ENCODE measurements at places on chromosomes 5 and 9.

- DNase-seq, result no peak
Observed at GRCh38 chr9:127898433-127899127, 823 bp downstream of the ST6GALNAC6 start.

DNA sequence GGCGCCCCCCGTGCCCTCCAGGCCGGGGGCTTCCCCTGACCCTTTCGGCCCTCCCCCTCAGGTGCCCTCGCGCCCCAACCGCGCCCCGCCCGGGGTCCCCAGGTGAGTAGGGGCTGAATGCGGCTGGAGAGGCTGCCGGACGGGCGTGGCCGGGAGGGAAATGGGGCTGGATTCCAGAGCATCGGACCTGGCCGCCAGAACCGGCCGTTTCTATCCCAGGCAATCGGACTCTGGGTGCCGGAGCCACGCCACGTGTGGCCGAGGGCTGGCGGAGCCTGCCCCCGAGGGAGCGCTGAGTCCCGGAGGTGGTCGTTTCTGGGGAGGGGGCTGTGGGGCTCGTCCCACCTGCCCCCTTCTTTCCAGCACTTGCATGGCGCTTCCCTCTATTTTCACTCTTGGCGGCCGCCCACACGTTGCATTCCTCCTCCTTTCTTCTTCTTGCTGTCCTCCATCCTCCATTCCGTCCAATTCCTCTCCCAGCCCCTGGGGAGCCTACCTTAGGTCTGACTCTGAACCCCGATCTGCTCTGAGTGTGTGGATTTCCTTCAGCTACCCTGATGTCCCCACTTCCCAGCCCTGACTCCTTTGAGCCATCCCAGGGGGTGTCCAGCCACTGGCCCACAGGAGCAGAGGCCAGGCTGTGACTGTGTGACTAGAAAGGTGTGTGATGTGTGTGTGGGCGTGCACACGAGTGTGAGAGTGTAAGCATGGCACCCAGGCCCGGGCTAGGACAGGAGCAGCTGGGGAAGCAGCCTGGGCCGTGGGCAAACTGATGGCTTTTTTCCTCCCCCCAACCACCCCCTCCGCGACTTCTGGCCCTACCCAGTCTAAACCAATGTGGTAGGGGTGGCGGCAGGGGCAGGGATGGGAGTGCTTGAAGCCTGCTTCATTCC lies 24.7 kb downstream of the GOLGA2 start:
- no peak for DNase-seq

- DNase-seq, result no peak
Observed at GRCh38 chr9:85182383-85182782, 512.9 kb downstream of the NTRK2 start.

DNA sequence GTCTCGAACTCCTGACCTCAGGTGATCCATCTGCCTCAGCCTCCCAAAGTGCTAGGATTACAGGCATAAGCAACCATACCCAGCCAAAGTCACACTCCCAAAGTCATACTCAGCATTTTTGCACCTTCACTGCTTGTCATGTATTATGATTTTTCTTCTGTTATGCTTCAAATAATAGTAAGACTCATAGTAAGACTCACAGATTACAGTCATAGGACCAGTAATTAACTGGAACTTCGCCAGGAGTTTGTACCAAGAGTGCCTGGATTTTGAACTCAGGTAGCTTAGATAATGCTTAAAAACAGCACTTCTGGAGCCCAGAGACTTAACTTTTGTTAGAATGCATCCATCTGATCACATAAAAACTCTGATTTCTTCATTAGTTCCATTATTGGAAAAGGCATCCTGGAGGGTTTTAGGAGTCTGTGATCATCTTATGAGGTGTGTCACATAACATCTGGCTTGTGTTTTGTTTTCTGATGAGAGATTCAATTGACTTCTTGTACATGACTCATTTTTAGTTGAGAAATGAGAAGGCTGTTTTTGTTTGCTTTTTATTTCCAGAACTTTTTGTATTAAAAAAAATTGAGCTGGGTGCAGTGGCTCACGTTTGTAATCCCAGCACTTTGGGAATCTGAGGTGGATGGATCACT lies 131.5 kb downstream of the ADAMTS19 start:
- no peak for DNase-seq

DNA sequence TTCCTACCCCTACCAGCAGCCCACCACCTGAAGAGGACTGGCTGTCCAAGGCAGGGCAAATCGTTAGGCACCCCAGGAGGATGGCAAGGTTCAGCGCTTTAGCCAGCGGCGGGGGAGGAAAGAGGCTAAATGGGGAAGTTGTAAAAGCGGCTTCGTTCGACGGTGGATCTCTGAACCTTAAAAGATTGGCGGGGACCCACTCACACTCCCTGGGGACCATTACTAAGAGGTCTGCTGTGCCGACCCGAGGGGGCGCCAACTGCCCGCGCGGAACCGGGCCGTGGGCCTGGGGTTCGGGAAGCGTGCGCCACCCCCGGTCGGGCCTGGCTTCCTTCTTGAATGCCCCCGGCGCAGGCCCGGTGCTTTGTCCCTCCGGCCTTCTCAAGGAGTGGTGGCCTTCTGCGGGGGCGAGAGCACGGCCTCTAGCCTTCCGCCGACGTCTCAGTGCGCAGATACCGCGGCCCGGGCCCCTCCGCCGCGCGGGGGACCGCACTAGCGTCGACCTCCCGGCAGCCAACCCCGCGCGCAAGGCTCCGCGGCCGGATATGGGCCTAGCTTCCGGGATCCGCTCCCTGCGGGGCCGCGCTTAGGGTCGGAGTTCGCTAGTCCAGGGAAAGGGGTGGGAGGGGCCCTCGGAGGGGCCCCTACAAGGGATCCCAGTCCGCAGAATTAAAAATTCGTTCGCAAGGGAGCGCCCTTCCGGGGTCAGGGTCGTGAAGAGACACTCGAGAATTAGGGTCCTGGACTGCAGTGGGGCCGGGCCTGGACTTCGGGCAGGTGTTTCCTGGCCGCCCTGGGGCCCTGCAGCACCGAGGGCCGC lies 10.5 kb downstream of the NR2F1-AS1 start:
- DNase-seq, result no peak

GRCh38 chr5:140673187-140673976 lies at the start of gene DND1:
DND1 (minus strand) TSS chr5:140673576; CDS start chr5:140673542, 34 bp downstream.
- no peak for DNase-seq

GRCh38 chr5:170632266-170632984 lies 128.6 kb downstream of the KCNIP1 start:
- DNase-seq, result no peak

- DNase-seq, result peak; percentile 7
Observed at GRCh38 chr5:62331921-62332320, 25.9 kb downstream of the KIF2A start.

- no peak for DNase-seq
Observed at GRCh38 chr9:70642341-70642740, 227.9 kb upstream of the KLF9 start.

- peak; percentile 13 for DNase-seq
Observed at GRCh38 chr9:4301971-4302427, 2.1 kb upstream of the GLIS3 start.

DNA sequence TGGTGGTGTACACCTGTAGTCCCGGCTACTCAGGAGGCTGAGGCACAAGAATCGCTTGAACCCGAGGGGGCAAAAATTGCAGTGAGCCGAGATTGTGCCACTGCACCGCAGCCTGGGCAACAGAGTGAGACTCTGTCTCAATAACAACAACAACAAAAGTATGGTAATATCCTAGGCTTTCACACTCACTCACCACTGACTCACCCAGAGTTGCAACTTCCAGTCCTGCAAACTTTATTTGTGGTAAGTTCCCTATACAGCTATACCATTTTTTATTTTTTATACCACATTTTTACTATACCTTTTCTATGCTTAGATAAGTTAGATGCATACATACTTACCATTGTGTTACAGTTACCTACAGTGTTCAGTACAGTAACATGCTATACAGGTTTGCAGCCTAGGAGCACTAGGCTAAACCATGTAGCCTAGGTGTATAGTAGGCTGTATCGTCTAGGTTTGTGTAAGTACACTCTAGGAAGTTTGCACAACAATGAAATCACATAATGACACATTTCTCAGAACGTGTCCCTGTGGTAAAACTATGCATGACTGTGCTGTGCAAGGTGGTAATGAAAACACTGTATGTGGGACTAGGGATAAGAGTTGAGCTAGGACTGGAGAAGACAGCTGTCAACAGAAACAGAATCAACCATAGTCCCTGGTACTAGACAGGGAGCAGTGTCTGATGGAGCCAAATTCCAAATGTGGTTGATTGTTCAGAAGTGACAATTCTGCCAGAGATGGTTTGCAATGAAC lies 109.5 kb upstream of the RAD23B start:
- DNase-seq, result no peak

DNA sequence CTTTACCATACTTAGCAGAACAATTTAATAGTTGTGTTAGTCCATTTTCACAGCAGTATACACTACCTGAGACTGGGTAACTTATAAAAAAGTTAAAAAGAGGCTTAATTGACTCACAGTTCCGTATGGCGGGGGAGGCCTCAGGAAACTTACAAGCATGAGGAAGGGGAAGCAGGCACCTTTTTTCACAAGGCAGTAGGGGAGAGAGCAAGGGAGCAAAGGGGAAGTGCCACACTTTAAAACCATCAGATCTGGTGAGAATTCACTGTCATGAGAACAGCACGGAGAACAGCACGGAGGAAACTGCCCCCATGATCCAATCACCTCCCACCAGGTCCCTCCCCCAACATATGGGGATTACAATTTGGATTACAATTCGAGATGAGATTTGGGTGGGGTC lies 269.9 kb downstream of the MTRR start:
- DNase-seq, result no peak

- no peak for DNase-seq
Observed at GRCh38 chr5:5598547-5599113, 176.2 kb downstream of the ICE1 start.

- peak; percentile 99 for DNase-seq
Observed at GRCh38 chr5:140401362-140402257, at the start of gene ANKHD1. ANKHD1 (plus strand) TSS chr5:140401833; CDS start chr5:140401968, 135 bp downstream.

GRCh38 chr9:88746029-88746742 lies 211.2 kb downstream of the NXNL2 start:
- DNase-seq, result no peak

DNA sequence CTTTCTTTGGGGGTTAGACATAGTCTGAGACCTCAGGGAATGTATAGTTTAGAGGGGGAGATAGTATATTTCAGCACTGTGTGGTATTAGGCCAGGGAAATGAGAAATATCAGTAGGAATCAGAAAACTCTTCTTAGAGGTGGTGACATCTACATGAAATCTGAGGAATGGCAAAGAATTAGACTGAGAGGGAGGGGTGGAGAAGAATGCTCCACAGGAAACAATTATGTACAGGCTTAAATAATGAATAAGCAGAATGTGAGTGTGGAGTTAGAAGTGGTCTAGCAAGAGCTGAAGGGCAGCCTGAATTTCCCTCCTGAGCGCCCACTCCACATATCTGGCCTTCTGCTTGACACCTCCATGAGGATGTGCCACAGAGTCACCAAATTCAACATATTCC lies 3.6 kb upstream of the MACIR start:
- no peak for DNase-seq

DNA sequence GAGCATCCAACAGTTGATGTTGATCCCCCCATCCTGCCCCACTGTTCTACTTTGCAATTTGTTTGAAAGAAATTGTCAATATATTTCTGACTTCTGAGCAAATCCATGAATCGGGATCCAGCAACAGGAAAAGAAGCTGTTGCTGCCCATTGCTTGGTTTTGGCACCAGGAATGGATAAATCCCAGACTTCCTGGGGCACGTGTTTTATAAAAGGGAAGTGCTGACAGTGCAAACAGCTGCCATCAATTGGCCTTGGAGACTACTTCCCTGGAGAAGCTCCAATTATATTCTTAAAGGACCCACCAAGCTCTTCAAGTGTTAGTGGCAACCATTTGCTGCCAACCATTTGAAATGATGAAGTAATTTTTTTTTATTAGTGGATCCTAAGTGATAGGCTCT lies 13.7 kb downstream of the STK32A start:
- DNase-seq, result no peak

GRCh38 chr9:93295456-93296076 lies 111.6 kb downstream of the WNK2 start:
- DNase-seq, result no peak

GRCh38 chr5:10556893-10557746 lies 6.8 kb upstream of the ANKRD33B start:
- no peak for DNase-seq

- DNase-seq, result no peak
Observed at GRCh38 chr9:77556396-77556795, 91.7 kb downstream of the GNA14 start.

DNA sequence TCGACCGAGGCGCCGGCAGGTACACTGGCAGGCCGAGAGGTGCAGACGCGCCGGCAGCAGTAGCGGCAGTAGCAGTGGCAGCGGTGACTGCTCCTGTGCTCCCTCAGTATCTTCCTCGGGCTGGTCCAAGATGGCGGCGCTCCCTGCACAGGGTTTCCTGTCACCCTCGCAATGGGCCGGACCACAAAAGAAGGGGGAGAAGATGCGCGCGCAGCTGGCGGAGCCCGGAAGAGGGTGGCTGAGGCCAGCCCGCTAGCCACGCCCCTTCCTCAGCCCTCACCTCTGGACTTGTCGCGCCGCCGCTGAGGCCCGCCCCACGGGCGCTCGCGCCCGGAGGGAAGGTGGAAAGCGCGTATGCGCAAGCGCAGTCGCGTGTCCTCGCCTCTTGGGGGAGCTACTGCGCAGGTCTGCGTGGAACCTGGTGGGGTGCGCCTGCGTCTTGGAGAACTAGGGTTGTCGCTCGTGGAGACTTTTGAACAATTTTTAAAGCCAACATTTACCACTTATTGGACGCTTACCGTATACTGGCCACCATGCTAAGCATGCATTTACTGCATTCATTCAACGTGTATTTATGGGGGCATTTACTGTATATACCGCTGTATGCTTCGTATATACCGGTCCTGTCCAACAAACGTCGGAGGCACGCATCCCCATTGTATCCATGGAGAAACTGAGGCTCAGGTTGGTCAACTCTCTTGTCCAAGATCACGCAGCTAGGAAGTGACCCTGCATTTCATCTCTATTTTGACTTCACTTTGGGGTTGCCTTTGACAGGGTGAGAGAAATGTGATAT lies at the start of gene RAB14:
Gene RAB14, minus strand, starts transcription at position 132 of the 796 bp plus-strand sequence. CDS start 8,457 bp downstream, outside the sequence.
- DNase-seq, result peak; percentile 99

DNA sequence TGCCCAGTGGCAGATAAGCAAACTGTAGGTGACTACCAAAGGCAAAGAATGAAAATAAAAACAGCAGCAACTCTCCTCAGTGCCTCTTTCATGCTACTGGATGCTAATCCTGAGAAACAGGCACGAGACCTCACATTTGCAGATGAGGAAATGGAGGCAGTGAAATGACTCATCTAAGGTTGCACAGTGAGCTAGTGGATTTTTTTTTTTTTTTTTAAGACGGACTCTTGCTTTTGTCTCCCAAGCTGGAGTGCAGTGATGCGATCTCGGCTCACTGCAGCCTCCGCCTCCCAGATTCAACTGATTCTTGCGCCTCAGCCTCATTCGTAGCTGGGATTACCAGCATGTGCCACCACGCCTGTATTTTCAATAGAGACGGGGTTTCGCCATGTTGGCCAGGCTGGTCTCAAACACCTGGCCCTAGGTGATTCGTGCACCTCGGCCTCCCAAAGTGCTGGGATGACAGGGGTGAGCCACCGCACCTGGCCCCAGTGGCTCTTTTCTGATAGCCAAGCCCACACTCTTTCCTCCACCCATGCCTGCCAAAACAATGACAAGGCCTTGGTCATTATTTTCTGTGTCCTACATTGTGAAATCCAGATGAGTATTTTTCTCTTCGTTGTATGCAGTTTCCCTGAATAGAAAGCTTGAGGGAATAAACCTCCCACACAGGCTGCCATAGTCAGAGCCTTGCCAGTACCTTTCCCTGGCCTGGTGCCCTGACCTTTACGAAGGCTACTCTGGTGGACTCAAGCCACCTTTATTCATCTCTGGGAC lies 19.2 kb downstream of the DOCK2 start:
- DNase-seq, result no peak

- no peak for DNase-seq
Observed at GRCh38 chr5:83000922-83001321, 76.3 kb downstream of the TMEM167A start.
